ENCODE measurements at places on chromosomes 3 and 15. TPM values are rescaled to one million over a fixed set of nuclear protein-coding genes. Genes with fewer than 3 reads are reported as not detected.

SLC7A14 gene
- total RNA-seq: not detected

NFKBIZ gene
- total RNA-seq: 151 TPM

ATOSA gene
- 101 TPM for total RNA-seq

SH2D7 gene
- not detected for total RNA-seq

OXTR gene
- total RNA-seq: 0.18 TPM

DNA sequence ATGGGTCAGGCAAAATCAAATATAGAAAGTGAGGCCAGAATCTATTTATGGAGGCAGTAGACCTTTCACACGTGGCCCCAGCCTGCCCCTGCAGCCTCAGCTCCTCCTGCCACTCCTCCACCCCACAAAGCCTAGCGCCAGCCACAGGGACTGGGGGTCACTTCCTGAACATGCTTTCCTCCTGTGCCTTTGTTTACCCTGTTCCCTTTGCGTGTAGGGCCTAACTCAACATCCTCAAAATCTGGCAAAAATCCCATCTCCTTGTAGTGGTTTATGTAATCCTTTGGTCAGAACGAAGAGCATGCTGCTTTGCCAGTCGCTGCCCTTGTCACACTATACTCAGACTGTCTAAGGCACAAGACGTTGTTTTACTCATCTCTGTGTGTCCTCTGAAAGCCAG lies 39.6 kb downstream of the KBTBD12 start:
- no peak for DNase-seq

GRCh38 chr3:29601861-29602585 lies 321.2 kb downstream of the RBMS3 start:
- no peak for DNase-seq

DNA sequence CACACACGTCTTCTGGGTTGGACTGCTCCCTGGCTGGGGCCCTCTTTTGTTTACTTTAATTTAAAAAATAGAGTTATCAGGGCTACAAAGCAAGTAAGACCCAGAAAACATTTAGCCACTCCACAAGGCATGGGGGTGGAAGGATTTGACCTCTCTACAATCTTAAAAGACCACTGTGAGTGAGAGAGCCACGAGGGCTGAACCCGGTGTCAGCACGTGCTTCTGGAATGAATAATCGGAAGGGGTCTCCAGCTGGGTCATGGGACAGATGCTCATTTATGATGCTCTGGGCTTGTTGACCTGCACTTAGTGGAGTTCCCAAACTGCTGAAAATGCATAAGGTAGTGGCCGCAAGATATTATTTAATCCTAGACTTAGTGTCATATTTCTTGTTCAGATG lies 52.4 kb downstream of the EIF4E3 start:
- no peak for DNase-seq

- DNase-seq: no peak
These were observed at the start of gene COL6A6 for GRCh38 chr3:130516645-130517512. TSS of gene COL6A6 (plus strand) at chr3:130517177. CDS start at chr3:130560365, 43,188 bp downstream.

DNA sequence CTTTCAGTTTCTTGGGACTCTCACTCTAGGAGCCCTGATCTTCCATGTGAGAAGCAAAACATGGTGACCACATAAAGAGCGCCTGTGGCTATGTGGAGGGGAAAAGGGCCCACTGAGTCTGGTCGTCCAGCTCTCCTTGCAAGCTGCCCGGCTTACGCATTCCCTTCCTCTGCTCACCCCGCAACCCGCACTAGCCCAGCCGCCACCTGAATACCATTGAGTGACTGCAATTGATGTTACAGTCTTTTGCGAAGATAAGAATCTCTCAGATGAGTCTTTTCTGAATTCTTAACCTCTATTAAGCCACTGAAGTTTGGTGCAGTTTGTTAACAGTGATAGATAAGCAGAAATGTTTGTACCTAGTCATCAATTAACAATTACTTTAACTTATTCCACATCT lies 589.0 kb upstream of the DPPA4 start:
- DNase-seq: no peak

- DNase-seq: no peak
These were observed 66.8 kb downstream of the STAC start for GRCh38 chr3:36447061-36447460.

GRCh38 chr15:67135494-67135893 lies 70.1 kb downstream of the SMAD3 start:
- no peak for DNase-seq

DNA sequence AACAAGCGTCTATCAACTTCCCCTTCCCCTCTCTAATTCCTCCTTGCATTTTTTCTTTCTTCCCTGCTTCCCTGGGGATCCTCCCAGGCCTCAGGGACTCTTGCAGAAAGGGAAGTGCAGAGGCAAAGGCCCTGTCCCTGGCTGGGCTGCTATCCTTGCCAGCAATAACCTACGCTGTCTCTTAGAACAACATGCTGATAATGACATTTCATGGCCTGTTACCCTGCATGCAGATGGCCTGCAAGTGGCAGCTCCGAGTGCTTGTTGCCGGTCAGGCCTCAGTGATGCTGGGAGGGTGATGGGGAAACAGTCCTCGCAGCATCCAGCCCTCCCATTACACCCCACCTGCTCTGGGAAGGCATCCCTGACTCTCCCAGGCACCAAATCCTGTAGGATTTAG lies 167.6 kb downstream of the RAB11A start:
- DNase-seq: no peak

- no peak for DNase-seq
These were observed 3.5 kb upstream of the SMAD3 start for GRCh38 chr15:67061811-67062368.

DNA sequence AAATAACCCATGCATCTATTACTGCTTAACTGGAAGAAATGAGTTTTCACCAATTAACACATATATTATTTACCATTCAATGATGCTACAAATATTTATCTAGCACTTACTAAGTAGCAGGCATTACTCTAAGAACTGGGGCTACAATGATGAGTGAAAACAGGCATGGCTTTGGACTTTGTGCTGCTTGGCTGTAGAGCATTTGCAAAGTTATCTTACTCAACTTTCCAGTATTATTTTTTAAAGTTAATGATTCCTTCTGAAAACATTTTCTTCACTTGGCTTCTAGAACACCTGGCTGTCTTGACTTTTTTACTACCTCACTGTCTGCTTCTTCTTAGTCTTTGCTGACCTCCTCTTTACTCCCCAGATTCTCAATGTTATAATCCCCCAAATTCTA lies 1.8 kb downstream of the C3orf33 start:
- DNase-seq: no peak

GRCh38 chr3:29070959-29071634 lies 209.8 kb upstream of the RBMS3 start:
- DNase-seq: no peak

DNA sequence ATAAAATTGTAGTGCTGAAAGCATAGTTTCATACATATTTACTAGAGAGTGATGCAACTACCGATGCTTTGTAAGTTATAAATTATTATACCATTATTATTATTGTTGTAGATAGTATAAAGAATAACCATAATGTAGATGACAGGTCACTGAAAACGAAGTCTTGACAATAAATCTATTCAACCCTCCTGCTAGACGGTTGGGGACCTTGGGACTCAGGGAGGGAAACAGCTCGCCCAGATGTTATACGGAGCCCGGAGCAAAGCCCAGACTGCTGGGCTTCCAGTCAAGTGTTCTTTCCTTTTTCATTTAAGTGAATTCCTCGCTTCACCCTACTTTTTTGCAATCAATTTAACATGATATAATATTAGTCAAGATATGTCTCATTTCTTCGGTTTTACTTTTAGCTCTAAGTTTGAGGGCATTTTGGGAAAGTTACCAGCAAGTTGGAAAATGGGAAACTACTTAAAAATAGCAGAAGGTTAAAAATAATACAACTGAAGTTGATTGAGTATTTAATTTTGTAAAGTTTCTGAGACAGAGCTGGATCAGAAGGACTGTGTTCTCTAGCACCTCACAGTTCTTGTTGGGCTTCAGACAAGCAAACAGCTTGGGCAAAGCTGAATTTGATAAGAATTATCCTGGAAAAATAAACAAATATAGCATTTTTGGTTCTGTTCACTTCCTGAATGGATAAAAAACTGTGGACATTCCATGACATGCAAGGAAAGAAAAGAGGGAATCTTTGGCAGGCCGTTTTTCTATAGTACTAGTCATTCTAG lies 173.4 kb upstream of the TP63 start:
- no peak for DNase-seq

DNA sequence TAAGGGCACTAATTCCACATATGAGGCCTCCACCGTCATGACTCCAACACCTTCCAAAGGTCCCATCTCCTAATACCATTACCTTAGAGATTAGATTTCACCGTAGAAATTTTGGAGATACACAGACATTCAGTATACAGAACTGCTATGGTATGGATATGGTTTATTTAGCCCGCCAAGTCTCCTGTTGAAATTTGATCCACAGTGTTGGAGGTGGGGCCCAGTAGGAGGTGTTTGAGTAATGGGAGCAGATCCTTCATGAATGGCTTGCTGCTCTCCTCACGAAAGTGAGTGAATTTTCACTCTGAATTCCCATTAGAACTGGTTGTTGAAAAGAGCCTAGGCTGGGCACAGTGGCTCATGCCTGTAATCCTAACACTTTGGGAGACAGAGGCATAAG lies 7.4 kb downstream of the MKRN3 start:
- no peak for DNase-seq

GRCh38 chr3:120101624-120102023 lies 7.4 kb upstream of the GSK3B start:
- DNase-seq: no peak

All from naive thymus-derived CD8-positive, alpha-beta T cell (primary cell).